ENCODE measurements at places on chromosomes 2 and 18.

- DNase-seq, result no peak
Observed at GRCh38 chr2:211837706-211838105, 700.9 kb downstream of the ERBB4 start.

DNA sequence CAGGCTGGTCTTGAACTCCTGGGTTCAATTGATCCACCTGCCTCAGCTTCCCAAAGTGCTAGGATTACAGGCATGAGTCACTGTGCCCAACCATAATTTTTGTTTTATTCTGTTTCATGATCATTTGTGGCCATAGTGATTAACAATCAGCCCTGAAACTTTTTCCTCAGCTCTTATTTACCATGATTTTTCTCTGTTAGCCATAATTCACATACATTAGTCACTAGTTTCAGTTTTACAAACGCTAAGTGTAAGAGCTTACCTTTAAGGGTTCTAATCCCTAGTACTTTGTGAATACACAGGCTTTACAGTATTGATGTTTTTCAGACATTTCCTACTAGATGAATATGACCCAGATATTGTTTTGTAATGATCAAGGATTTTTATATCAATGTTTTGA, 216.1 kb downstream of the DPP4 start:
- DNase-seq, result no peak

DNA sequence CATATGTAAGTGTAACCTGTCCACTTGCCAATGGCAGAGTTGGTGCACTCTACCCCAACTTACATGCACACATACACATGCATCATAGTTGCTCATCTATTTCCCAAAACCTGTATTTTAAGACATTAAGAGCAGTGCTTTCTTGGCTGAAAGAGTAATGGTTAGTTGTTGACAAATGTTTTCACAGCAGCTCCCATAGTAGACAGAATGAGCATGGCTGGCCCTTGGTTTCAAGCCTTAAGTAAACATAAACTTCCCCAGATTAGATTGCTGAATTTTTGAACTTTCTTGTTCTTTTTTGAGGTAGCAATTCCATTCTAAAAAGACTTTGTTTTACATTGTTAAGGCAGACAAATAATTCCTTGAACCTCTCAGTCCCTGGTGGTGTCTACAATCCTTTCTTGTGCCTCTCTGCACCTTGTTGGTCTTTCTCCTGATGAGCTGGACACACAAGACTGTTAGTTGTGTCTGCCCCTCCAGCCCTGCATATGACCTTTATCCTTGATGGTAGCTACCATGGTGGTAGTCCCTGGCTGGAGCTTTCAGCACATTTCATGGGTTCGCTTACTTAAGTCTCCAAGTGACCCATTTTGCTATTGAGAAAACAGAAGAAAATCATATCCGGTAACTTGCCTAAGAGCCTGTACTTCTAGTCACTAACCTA, 580.1 kb upstream of the ID2 start:
- no peak for DNase-seq

DNA sequence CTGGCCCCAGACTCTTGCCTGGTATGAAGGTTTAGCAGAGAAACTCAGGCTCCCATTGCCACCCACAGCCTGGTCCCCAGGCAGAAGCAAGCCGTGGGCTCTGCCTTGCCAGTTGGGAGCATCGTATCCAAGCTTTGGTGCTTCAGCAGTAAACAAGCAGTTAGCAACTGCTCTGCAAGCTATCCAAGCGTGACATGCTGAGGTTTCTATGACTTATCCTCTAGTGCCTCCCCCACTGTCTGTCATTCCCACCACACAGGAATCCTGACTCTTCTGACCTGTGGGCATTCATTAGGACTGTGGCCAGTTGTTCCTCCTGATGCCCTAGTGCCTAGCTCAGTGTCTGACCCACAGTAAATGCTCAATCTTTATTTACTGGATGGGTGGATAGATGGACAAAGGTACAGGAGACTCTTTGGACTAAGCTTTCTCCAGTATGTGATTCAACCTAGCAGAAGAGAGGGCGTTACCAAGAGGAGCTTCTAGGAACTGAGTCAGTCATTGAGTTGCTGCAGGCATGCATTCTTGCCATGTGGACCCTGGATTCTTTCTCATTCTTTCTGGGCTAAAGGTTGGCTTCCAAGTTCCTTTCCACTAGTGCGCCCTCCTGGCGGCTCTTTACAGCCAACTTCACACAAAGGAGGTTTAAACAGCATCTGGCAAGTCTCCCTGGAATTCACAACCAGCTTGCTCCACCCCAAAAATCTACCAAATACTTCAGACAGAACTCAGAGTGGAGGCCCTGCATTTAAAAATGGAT, 40.6 kb upstream of the MRPL19 start:
- DNase-seq, result no peak

GRCh38 chr18:48702346-48703027, 163.7 kb downstream of the CTIF start:
- DNase-seq, result no peak

DNA sequence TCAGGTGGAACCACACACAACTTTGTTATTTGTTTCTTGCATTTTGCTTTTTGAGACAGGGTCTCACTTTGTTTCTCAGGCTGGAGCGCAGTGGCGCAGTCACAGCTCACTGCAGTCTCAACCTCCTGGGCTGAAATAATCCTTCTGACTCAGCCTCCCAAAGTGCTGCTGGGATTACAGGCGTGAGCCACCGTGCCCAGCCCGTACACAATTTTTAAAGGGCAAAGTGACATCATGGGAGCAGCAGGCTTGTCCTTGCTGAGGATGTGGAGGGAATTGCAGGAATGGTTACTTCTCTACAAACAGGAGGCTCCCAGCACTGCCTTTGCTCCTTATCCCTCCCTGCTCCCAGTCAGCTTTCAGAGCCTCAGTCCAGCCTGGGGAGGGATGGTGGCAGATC, 355.9 kb upstream of the KLHL29 start:
- DNase-seq, result no peak

DNA sequence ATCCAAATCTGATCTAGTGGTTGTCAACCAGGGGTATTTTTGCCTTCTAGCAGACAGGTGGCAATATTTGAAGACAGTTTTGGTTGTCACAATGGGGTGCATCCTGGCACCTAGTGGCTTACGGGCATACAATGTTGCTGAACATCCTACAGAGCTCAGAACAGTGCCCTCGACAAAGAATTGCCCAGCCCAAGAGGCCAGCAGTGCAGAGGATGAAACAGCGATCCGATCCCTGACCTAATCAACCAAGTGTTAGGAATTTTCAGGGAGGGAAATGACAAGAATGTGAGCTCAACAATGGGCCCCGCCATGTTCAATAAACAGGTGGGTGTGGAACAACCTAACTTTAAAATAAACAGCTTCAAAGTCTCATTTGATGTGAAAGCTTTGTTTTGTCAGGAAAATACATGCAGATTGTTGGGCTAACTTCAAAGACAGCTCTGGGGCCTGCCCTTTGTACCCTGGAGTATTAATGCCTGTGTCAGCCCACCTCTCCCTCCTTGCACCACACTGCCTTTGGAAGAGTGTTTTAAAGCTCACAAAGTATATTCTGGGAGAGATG, 22.5 kb upstream of the SCYGR5 start:
- no peak for DNase-seq

DNA sequence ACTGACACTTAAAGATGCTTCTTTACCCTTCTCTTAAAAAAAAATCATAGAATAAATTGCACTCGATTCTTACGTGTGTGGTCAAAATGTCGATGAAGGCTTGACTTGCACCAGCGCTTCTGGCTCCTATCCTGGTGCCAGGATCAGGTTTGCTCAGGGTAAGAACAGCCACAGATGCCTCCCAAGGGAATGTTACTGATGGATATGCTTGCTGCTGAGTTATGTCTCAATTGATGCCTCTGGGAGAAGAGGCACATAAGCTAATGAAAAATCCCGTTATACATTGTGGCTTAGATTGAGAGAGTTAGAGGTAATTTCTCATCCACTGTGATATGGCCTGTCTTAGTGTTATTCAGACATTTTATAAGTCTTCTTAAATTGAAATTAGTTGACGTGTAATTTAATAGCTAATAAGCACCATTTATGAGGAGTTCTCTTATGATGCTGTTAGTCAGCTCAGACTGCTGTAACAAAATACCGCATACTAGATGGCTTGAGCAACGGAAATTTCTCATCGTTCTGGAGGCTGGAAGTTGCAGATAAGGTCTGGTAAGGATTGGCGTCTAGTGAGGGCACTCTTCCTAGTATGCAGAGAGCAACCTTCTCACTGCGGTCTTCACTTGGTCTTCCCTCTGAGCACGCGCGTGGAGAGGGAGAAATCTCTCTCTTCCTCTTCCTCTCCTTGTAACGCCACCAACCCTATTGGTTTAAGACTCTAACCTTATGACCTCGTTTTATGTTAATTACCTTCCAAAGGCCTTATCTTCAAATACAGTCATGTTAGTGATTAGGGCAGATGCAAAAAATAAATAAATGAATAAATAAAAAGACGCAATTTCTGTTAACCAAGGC, 116.6 kb upstream of the NOSTRIN start:
- no peak for DNase-seq

DNA sequence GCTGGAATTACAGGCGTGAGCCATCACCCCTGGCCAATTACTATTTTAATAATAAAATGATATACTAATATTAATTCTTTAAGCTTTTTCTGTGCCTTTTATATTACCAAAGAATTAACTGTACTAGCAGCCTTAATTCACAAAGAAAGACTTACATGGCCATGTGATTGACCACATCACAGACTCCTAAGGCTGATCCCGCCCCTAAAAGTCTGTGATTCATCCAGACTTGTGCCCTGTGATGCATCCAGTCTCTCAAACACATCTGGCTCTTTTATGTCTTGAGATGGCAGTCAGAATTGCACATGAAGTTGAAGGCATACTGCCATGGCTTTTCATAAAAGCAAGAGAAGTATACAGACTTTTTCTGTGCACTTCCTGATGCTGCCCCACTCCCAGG, 91.7 kb downstream of the DTNA start:
- no peak for DNase-seq

- DNase-seq, result no peak
Observed at GRCh38 chr2:232478571-232479340, 8.9 kb downstream of the ECEL1 start.

All from hypothalamus (tissue), 51 donors.